ENCODE measurements at places on chromosomes 16 and 17. TPM values are rescaled to one million over a fixed set of nuclear protein-coding genes. Genes with fewer than 3 reads are reported as not detected.
A peak's percentile ranks its signal among the peaks of the same experiment; 100 is the strongest.

DNA sequence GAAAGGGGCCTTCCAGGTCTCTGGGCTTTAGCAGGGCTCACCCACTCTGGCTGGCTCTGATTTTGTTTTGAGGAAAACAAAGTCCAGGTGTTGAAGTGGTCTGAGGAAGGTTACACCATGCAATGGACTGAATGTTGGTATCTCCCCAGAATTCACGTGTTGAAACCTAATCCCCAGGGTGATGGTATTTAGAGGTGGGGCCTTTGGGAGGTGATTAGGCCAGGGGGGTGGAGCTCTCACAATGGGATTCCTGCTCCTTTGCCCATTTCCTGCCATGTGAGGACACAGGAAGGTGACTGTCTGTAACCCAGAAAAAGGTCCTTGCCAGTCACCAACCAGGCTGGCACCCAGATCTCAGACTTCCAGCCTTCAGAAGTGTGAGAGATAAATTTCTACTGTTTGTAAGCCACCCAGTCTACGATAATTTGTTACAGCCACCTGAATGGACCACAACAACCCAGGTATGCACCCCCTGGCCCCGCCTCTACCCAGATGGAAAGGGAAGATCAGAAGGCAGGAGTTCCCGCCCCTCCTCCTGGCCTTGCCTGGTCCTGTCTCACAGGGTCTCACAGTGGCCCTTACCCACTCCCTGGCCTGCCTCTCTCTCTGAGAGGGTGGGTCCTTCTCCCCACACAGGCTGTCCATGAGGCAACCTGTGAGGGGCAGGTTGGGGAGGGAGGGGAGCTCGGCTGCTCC, 32.0 kb downstream of the LRRC75A start:
- no peaks in the 10 kb centered on the region for H3K27me3 ChIP-seq
- no peak overlapping the region for H3K4me3 ChIP-seq
- no peaks in the 10 kb centered on the region for H3K36me3 ChIP-seq
- no peak overlapping the region for H3K27ac ChIP-seq

Gene BEAN1
- not detected for total RNA-seq

DNA sequence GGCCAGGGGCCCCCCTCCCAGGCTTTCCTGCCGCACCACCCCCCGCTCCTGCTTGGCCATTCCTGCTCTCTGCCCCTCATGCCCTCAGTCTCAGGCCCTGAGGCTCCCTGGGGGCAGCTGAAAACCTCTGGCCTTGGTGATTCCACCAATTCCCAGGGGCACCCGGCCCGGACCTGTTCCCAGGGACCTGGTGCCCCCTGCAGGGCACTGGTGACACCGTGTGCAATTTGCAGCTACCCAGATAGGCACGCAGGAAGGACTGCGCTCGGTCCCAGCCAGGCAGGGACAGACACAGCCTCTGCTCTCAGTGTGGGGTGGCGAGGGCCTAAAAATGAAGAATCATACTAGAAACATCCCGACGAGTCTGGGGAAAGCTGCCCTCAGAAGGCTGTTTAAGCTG, 13.4 kb downstream of the WFDC1 start:
- no peaks in the 10 kb centered on the region for H3K36me3 ChIP-seq
- no peaks in the 10 kb centered on the region for H3K27me3 ChIP-seq
- no peak overlapping the region for H3K4me3 ChIP-seq

GRCh38 chr17:38598536-38598935, 7.2 kb downstream of the SRCIN1 start:
- H3K27ac ChIP-seq, result no peak overlapping the region
- H3K36me3 ChIP-seq, result no peaks in the 10 kb centered on the region
- no peak overlapping the region for H3K4me3 ChIP-seq
- H3K4me1 ChIP-seq, result peaks cover 12% of the 10 kb centered on the region
- no peaks in the 10 kb centered on the region for H3K27me3 ChIP-seq
- DNase-seq, result no peak

DNA sequence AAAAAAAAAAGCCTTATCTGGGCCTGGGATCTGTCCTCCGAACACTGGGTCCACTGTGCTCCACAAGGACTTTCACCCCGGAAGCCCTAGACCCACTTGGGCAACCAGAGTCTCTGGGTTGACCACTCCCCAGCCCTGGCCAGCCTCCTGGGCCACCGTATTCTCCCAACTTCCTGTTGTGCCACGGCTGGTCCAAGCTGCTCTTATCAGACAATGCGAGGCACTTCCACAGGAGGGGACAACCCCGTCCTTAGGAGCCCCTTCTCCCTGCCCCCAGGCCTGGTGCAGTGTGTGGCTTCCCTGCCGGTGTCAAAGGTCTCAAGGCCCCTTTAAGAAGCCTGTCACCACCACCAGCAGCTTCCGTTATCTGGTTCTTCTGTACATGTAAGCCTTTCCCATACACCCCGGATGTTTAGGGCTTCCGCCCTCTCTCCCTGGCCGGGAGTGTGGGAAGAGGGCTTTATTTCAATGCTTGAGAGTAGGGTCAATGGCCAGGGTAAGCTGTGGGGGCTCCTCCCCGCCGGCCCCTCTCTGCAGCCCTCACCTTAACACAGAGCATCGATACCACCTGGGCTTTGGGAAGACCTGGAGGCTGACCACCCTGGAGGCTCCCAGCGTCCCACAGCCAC, 313.0 kb downstream of the SEC14L1 start:
- H3K4me1 ChIP-seq, result peaks cover 55% of the 10 kb centered on the region
- DNase-seq, result no peak
- H3K36me3 ChIP-seq, result peaks cover 5% of the 10 kb centered on the region
- peak overlapping the region; percentile 99 for H3K27ac ChIP-seq
- H3K4me3 ChIP-seq, result peak overlapping the region; percentile 94
- H3K27me3 ChIP-seq, result no peaks in the 10 kb centered on the region

GRCh38 chr17:59154721-59155438, at the start of gene SKA2:
Gene SKA2, minus strand, starts transcription at chr17:59155186. Its CDS starts 23 bp downstream, at chr17:59155163.
- H3K4me3 ChIP-seq, result peak within 1 kb of the TSS; percentile 88
- H3K27me3 ChIP-seq, result no peaks in the 10 kb centered on the region
- H3K36me3 ChIP-seq, result no peaks in the 10 kb centered on the region

DNA sequence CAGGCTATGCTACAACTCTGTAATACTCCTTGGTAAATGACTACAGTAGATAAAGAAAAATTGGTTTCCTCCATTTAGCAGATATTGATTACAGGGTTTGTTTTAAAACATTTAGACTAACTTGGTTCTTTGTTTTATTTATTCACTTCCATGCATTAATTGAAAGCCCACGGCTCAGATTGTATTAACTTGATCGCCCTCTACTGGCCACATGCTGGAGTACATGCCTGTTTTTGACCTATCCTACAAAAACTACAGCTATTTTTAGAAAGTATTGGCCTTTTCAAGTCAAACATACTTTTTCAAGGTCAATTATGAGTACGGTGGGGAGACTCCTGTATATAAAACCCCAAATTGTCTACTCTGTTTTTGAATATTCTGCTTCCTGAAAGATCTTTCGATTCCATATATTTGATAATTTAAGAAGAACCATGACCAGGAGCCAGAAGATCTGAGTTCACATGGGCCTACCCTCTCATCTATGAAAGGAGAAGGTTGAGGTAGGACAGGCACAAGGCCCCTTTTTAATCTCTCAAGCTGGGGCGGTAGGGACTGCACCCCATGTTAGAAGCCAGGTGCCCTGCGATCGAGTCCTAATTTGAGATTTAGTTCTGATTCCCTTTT, 51.8 kb downstream of the CA10 start:
- H3K36me3 ChIP-seq, result no peaks in the 10 kb centered on the region
- H3K4me1 ChIP-seq, result no peaks in the 10 kb centered on the region
- DNase-seq, result no peak
- H3K27me3 ChIP-seq, result no peaks in the 10 kb centered on the region
- no peak overlapping the region for H3K4me3 ChIP-seq

GRCh38 chr17:37446027-37446426, 39.3 kb downstream of the TADA2A start:
- DNase-seq, result peak; percentile 81
- peak overlapping the region; percentile 59 for H3K27ac ChIP-seq
- H3K4me3 ChIP-seq, result no peak overlapping the region
- H3K36me3 ChIP-seq, result peaks cover 4% of the 10 kb centered on the region

- no peak overlapping the region for H3K27ac ChIP-seq
- H3K4me1 ChIP-seq, result peaks cover 4% of the 10 kb centered on the region
- peak; percentile 31 for DNase-seq
- no peak overlapping the region for H3K4me3 ChIP-seq
- H3K27me3 ChIP-seq, result no peaks in the 10 kb centered on the region
- no peaks in the 10 kb centered on the region for H3K36me3 ChIP-seq
Measured at GRCh38 chr17:4908711-4909496, 6.0 kb upstream of the CHRNE start.

Gene KDM6B
- 19.7 TPM for total RNA-seq

Gene CCL5
- total RNA-seq, result 60.2 TPM

GRCh38 chr16:27242868-27243590, 25.5 kb downstream of the NSMCE1 start:
- DNase-seq, result peak; percentile 71
- H3K27ac ChIP-seq, result peak overlapping the region; percentile 47
- no peaks in the 10 kb centered on the region for H3K27me3 ChIP-seq
- peak overlapping the region; percentile 30 for H3K4me3 ChIP-seq
- H3K36me3 ChIP-seq, result peaks cover 3% of the 10 kb centered on the region

GRCh38 chr16:30084816-30085159, 6.9 kb downstream of the TBX6 start:
- no peaks in the 10 kb centered on the region for H3K4me1 ChIP-seq
- no peak for DNase-seq
- no peak overlapping the region for H3K27ac ChIP-seq
- H3K36me3 ChIP-seq, result peaks cover 33% of the 10 kb centered on the region
- no peak overlapping the region for H3K4me3 ChIP-seq
- H3K27me3 ChIP-seq, result no peaks in the 10 kb centered on the region

- H3K36me3 ChIP-seq, result no peaks in the 10 kb centered on the region
- no peak overlapping the region for H3K27ac ChIP-seq
Measured at GRCh38 chr16:20938426-20938825, 37.9 kb downstream of the LYRM1 start.

GRCh38 chr17:77736199-77736585, 222.3 kb upstream of the TNRC6C start:
- no peak overlapping the region for H3K4me3 ChIP-seq
- no peak for DNase-seq
- H3K27me3 ChIP-seq, result no peaks in the 10 kb centered on the region

Gene NOG
- not detected for total RNA-seq

DNA sequence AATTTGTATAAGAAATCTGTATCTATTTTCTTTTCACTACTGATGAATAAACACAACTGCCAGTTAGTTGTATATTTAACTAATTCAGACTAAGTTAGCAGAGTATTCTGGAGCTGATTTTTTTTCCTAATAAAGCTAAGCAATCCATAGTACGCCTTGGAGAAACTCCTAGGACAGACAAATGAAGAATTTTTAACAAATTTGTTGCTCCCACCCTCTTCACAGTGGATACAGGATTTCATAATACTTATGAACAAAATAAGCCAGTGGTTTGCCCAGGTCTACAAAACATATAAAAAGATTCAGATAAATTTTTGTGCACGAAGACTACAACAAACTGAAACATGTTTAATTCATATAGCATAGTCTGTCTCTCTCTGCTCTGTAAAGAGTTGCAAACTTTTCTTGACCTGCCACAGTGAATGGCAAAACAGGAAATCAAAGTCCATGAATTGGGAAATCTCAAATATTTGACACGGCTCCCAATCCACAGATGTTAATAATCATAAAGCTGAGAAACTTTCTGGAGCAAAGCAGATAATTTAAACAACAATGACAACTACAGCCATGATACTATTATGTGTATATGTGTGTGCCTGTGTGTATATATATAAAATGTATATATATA, 594 bp upstream of the ABCA6 start:
- H3K27me3 ChIP-seq, result no peaks in the 10 kb centered on the region
- no peak overlapping the region for H3K4me3 ChIP-seq
- no peaks in the 10 kb centered on the region for H3K36me3 ChIP-seq
- no peaks in the 10 kb centered on the region for H3K4me1 ChIP-seq
- no peak for DNase-seq
- no peak overlapping the region for H3K27ac ChIP-seq

DNA sequence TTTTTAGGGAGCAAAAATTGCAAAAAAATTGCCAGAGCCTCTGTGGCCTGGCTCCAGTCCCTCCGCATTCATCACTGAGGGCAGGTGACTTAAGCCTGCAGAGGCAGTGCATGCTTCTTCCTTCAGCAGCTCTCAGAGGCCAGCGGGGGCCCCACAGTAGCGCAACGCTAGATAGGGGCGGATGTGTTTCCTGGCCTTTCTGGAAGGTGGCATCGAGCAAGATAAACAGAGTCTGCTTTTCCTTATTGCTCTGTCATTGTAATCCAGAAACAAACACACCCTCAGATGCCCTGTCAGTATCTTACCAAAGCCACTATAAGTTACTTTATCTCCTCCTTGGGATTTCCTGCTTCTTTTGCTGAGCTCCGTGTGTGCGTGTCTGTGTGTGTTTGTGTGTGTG, 75.5 kb upstream of the IRX6 start:
- H3K4me3 ChIP-seq, result no peak overlapping the region
- no peaks in the 10 kb centered on the region for H3K4me1 ChIP-seq
- no peaks in the 10 kb centered on the region for H3K27me3 ChIP-seq
- H3K27ac ChIP-seq, result no peak overlapping the region

GRCh38 chr16:73329358-73330286, 281.7 kb upstream of the ZFHX3 start:
- no peaks in the 10 kb centered on the region for H3K4me1 ChIP-seq
- H3K27me3 ChIP-seq, result no peaks in the 10 kb centered on the region
- no peak for DNase-seq
- H3K27ac ChIP-seq, result no peak overlapping the region

GRCh38 chr17:78675316-78675616, 98.1 kb upstream of the DNAH17 start:
- H3K27me3 ChIP-seq, result no peaks in the 10 kb centered on the region
- no peak for DNase-seq
- no peak overlapping the region for H3K4me3 ChIP-seq

DNA sequence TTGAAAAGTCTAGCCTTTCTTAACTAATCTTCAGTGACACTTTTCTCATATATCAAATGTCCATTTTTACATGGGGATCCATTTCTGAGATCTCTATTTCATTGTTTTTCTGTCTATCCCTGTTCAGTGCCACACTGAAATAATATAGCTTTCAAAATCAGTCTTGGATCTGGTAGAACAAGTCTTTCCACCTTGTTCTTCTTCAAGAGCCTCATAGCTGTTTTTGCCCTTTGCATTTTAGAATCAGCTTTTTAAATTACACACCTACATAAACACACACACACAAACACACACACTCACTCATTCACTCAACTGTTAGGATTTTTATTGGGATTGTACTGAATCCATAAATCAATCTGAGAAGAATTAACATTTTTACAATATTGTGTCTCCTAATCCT, 19.2 kb downstream of the GSDMB start:
- no peak for DNase-seq
- H3K36me3 ChIP-seq, result no peaks in the 10 kb centered on the region
- H3K4me1 ChIP-seq, result no peaks in the 10 kb centered on the region
- H3K4me3 ChIP-seq, result no peak overlapping the region

GRCh38 chr16:62392698-62393097, 356.5 kb upstream of the CDH8 start:
- H3K4me1 ChIP-seq, result no peaks in the 10 kb centered on the region
- H3K36me3 ChIP-seq, result no peaks in the 10 kb centered on the region
- no peak overlapping the region for H3K4me3 ChIP-seq

- no peak overlapping the region for H3K27ac ChIP-seq
- H3K27me3 ChIP-seq, result peaks cover 6% of the 10 kb centered on the region
- no peak for DNase-seq
- no peaks in the 10 kb centered on the region for H3K4me1 ChIP-seq
- no peaks in the 10 kb centered on the region for H3K36me3 ChIP-seq
Measured at GRCh38 chr16:57637020-57637419, 8.6 kb downstream of the ADGRG1 start.

GRCh38 chr16:71426069-71426879, 15.6 kb downstream of the TLE7 start:
- no peaks in the 10 kb centered on the region for H3K27me3 ChIP-seq
- H3K27ac ChIP-seq, result no peak overlapping the region
- peak; percentile 67 for DNase-seq
- H3K36me3 ChIP-seq, result no peaks in the 10 kb centered on the region
- no peaks in the 10 kb centered on the region for H3K4me1 ChIP-seq

GRCh38 chr16:75660726-75661302, 13.2 kb downstream of the TERF2IP start:
- no peak for DNase-seq
- H3K4me1 ChIP-seq, result no peaks in the 10 kb centered on the region
- peaks cover 21% of the 10 kb centered on the region for H3K36me3 ChIP-seq
- no peak overlapping the region for H3K27ac ChIP-seq
- H3K27me3 ChIP-seq, result no peaks in the 10 kb centered on the region

Data from GM12878 (cell line).